ENCODE measurements at places on chromosomes 2 and 18.

DNA sequence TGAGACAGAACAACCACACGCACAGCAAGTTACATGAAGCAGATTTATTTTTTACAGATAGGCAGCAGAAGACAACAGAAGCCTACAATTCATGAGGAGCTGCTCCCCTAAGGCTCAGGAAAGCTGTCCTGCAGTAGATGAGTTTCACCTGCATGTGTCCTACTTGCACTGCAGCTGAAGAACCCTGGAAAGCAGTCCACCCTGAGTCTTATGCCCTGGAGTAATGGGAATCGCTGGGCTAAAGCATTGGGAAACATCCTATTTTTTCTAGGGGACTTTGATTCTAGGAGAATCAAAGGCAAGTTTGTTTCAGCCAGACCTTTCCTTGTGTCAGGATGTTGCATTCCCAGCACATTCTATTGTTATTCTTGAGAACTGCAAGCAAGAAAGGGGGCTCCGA lies 304.8 kb downstream of the LRATD1 start:
- no peak for DNase-seq

DNA sequence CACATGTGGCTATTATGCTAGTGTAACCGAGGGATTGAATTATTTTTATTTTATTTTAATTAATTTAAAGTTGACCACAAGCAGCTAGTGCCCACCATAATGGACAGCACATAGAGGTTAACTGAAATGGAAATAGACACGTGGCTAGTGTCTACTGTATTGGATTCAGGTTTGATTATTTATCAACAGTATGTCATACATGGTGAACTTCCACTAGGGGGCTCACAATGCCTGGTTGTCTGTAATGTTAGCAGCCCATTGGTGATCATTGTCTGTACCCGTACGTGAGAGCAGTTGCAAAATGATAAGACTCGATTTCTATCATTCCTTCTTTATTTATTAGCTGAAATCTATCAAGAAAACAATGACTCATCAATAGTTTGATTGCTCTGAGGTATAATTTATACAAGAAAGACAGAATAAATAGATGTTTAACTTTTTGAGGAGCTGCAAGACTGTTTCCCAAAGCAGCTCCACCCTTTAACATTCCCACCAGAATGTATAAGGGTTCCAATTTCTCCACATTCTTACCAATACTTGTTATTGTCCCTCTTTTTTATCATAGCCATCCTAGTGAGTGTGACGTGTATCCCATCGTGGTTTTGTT lies 76.5 kb downstream of the CYBRD1 start:
- DNase-seq: peak; percentile 80

GRCh38 chr2:239662413-239663120 lies 261.7 kb upstream of the HDAC4 start:
- DNase-seq: no peak

- no peak for DNase-seq
Observed at GRCh38 chr2:216643986-216644659, 10.9 kb downstream of the IGFBP2 start.

DNA sequence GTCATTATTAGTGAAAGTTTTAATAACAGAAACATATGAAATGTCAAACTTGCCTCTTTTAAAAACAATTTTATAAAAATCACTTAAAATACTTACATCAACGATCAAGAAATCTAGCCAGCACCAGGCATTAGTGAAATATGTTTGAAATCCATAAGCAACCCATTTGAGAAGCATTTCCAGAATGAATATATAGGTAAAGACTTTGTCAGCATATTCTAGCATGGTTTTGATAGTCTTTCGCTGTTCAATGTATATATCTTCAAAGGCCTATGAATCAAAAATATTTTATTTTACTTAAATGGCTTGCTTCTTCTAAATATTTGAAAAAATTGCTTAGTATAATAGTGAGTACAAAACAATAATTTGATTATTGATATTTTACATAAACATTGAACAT lies 91.1 kb downstream of the SCN3A start:
- no peak for DNase-seq

GRCh38 chr2:229475778-229476177 lies 204.7 kb upstream of the PID1 start:
- no peak for DNase-seq

- DNase-seq: no peak
Observed at GRCh38 chr2:102033750-102034682, 42.3 kb downstream of the IL1R2 start.

- no peak for DNase-seq
Observed at GRCh38 chr2:224970311-224970710, 72.0 kb downstream of the DOCK10 start.

DNA sequence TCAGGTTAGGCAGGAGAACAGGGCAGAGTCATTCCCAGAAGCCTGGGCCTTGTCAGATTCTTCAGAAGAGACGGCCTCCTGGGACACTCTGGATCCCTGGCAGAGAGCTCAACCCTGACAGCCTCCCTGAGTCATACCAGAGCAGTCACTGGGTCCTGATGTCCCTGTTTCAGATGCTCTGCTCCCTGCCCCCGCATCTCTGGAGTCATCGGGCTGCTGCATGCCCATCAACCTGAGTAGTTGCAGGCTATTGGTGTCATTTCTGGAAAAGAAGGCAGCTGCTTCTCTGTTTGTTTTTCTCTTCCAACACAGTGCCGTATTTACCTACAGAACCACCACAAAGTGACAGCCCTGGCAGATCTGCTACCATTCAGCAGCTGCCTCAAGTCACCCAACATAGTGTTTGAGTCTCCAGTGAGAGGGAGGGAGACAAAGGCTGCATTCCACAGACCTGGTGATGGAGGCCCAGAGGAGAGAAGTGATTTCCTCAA lies 145.1 kb downstream of the B3GNT2 start:
- DNase-seq: no peak

DNA sequence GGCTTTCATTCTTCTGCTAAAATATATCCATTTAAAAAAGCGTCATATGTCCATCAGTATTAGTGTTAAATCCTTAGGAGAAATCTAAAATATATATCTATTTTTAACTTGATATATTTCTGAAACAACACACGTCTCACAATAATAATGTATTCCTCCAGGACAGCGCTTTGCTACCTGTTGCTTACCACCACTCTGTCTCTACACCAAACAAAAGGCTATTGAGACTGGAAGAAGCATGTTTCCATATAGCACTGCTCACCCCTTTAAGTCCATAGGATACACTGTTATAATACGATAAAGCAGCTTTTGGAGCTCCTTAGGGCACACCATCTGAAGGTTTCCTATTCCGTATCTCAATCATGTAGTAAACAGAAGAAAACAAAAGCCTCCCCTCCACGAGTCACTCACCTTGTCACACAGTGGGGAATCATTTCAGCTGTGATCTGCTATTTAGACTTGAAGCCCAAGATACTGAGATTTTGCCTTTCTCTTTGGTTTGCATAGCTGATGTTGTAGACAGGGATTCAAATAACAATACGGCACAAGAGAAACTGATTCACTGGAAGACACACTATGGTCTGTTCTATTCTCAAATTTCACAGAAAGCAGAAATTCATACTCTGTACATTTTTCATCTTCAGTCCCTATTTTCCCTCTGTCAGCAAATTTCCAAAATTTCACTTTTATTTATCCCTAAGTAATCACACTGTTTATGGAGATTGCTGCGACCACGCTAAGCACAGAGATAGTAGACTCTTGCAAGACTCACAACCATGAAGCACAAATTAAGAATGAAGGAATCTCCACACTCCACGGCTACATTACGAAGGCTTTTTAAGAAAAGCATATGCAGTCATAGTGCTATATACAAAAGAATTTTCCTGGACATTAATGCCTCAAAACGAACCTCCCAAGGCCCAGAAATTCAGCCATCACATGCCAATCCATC lies 187.1 kb downstream of the TCF4 start:
- no peak for DNase-seq

- DNase-seq: no peak
Observed at GRCh38 chr2:134225173-134225572, 28.7 kb upstream of the MGAT5 start.

DNA sequence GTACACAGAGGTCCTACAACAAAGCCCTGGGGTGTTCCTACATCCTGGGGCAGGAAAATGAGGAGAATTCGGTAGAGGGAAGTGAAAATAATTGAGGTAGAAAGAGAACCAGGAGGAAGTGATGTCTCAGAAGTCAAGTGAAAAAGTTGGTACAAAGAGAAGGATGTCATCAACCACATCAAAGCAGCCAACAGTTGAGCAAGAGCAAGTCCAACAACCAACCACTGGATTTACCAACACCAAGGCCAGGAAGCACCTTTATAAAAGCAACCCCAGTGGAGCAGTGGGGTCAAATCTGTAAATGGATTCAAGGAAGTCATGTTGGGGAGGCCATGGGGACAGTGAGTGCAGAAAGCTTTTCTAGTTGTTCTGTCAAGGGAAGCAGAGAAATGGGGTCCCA lies 360.4 kb downstream of the ZNF516 start:
- no peak for DNase-seq

GRCh38 chr2:107648781-107649404 lies 177.8 kb upstream of the RGPD4 start:
- DNase-seq: no peak

DNA sequence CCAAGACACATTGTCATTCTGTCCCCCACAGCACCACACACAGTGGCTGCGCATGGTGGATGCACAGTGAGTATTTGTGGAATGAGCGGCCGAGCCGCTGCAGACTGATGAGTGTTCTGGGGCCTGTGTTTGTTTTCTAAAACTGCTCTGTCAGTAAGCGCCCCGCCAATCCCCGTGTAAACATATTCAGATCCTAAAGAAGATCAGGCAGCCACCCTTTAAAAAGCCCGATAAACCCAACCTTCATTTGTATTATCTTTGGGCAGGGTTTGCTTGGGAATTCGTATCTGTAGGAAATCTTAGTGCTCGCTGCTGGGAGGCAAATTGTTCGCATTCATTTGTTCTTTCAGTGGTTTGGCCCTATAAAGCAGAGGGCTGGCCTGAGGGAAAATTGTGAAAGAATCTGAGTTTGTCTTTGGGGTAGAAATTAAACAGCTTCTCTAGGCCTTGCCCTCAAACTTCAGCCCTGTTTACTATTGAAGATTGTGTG lies 68.6 kb downstream of the TGOLN2 start:
- DNase-seq: no peak

- no peak for DNase-seq
Observed at GRCh38 chr2:211077216-211077767, 520.9 kb downstream of the CPS1 start.

GRCh38 chr2:99729104-99730025 lies 239.5 kb upstream of the REV1 start:
- no peak for DNase-seq

GRCh38 chr2:241974851-241975592 lies 105.5 kb downstream of the RTP5 start:
- DNase-seq: no peak

- no peak for DNase-seq
Observed at GRCh38 chr2:43676322-43677050, at the start of gene C1GALT1C1L. Gene C1GALT1C1L (minus strand): TSS chr2:43676429. CDS start chr2:43676322, 107 bp downstream.

- no peak for DNase-seq
Observed at GRCh38 chr2:40251137-40251536, 200.8 kb downstream of the SLC8A1 start.

DNA sequence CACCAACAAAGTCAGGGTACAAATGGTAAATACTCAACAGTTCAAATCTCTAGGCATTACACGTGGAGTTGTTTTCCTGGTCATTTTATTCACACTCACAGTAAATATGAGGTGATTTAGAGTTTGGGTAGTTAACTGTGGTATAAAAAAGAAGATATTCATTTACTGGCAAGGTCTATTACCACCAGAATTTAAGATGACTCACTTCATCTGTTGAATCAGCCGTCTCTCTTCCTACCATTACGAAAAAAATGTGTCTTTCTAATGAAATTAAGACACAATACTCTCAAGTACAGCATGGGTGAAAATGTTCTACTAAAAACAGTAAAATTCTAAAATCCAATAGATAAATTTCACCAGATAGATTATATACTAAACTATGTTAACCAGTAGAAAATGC lies 21.0 kb upstream of the GPR75 start:
- no peak for DNase-seq

DNA sequence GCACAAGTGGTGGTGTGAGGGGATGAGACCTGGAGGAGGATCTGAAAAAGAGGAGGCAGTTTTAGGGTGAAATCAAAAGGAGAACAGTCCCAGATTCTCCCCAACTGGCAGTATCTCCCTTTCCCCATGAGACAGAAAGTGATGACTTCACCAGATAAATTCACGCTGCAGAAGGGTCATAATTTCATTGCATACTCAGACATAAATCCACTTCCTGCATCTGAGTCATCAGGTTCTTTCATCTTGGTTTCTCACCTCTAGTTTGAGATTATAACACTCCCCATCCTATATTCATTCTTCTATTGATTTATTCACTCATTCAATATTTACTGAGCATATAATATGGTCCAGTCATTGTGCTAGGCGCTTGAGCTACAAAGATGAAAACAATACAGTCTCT lies 64.7 kb downstream of the CCDC148 start:
- no peak for DNase-seq

- no peak for DNase-seq
Observed at GRCh38 chr2:176902454-176902853, 310.1 kb upstream of the HNRNPA3 start.

- DNase-seq: no peak
Observed at GRCh38 chr2:67771380-67771779, 291.4 kb downstream of the C1D start.

DNA sequence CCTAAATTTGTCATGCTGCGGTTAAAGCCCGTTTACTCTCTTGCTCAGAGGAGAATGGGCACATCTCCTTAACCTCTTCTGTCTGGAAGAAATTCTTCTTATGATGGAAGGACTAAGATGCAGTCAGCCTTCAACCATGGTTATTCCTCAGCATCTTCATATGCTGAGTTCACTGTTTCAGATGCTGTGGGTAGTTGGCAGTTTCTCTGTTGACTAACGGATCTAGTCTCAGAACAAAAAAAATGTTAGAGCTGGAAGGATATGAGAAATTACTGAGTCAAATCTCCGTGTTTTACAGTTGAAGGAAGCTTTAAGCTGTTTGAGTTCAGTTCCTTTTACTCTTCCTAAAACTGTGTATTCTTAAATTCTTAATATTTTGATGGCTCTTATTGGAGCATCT lies 43.6 kb upstream of the PGAP1 start:
- DNase-seq: no peak

DNA sequence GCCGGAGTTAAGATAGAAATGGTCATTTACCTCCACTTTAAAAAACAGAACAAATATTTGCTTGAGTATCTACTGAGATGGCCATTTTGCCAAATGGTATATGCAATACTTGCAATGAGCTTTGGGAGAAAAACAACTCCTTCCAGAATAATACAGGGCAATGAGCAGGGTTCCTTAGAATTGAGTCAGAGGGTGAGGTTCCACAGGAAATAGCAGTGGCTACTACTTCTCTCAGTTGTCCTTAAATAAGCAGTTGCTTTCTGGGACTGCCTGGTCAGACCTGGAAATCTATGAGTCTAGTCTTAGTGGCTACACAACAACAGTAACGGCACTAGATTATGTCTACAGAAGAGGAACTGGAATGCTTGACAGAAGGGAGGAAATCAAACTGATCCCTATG lies 80.9 kb upstream of the CCDC85A start:
- DNase-seq: no peak

- no peak for DNase-seq
Observed at GRCh38 chr2:46367286-46367685, 70.1 kb downstream of the EPAS1 start.

DNA sequence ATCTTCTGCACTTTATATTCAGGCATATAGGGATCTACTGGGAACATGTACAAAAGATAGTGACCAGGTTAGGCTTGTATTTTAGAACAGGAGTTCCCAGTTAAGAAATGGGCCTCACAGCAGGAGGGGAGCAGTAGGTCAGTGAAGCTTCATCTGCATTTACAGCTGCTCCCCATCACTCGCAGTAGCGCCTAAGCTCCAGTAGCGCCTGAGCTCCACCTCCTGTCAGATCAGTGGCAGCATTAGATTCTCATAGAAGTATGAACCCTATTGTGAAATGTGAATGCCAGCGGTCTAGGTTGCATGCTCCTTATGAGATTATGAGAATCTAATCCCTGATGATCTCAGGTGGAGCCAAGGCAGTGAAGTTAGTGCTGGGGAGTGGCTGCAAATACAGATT lies 224.4 kb upstream of the CYRIA start:
- no peak for DNase-seq

Measured in GM13977 (cell line).